Left ventricle myocardium inferior (tissue), 1 donor: ENCODE measurements at places on chromosomes 3 and 15.

GRCh38 chr3:30368978-30369377, 237.4 kb upstream of the TGFBR2 start:
- DNase-seq, result no peak

- DNase-seq, result no peak
These were observed 149.7 kb upstream of the PROK2 start for GRCh38 chr3:71934520-71935270.

DNA sequence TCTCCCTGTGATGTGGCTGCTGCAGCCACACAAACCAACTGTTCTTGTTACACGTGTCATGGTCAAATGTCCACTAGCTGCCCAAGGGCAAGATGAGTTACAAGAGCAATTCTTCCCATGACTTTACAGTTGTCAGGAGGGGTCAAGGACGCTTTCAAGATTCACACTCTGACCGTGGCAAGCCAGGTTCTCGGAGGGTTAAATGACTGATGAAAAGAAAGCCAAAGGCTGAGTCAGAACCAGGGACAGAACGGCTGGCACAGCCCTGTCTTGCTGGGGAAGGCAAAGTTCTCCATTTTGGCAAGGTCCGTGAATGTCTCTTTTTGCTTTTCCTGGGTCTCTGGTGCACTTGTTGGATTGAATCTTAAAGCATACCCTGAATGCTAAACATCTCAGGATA, 364.5 kb upstream of the ICE2 start:
- no peak for DNase-seq

DNA sequence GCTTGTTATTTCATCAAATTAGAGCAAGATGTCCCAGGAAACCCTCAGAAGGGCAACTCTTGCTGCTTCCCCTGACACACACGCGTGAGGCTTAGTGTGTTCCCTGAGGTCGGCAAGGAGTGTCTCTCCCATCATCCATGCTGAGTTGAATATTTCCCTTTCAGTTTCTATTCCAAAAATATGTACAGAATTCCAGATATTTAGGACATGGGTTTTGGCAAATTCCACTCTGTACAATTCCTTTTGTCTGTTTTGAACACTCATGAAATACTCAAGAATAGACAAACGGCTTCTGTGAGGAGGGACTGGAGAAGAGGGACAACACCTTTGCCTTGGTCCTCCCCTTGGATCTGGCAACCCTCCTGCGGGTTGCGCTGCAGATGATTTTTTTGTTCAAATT, 138.0 kb downstream of the DUT start:
- DNase-seq, result no peak

- no peak for DNase-seq
These were observed 10.3 kb downstream of the DCBLD2 start for GRCh38 chr3:98890965-98891910.

GRCh38 chr3:94647131-94647530, 584.3 kb downstream of the NSUN3 start:
- DNase-seq, result no peak

- no peak for DNase-seq
These were observed 50.4 kb downstream of the TFDP2 start for GRCh38 chr3:142098964-142099363.

GRCh38 chr15:101446518-101447167, 42.9 kb downstream of the PCSK6 start:
- DNase-seq, result no peak

DNA sequence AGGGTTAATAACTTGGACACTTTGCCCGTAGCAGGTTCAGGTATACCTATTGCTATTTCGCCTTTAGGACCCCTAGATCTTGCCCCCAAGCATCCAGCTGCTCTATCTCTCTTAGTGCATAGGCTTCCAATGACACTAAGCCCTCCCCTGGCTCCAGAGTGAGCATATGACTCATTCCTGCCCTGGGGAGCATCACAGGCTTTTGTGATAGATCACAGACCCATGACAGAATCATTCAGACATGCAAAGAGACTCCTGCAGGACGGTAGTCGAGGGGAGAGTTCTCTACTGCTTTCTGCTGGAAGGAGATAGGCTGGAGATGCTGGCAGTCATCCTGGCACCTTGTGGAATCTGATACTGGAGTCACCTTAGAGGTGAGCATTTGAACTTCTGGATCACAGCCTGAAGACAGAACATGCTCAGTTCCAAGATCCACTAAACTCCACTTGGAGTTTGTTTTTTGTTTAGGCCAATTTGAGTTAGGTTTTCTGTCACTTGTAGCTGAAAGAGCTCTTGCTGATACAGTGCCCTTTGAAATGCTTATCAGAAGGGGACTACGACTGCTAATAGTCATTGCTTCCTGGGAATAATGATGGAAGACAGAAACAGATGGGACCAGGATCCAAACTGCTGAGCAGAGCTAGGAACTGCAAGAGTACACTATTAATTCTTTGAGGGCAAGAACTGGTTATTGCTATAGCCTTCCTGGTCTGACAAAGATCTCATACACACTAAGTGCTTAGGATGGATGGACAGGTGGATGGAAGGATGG, 11.0 kb downstream of the LYSMD2 start:
- peak; percentile 43 for DNase-seq

GRCh38 chr3:151306168-151306810, 10.3 kb downstream of the GPR87 start:
- DNase-seq, result no peak

DNA sequence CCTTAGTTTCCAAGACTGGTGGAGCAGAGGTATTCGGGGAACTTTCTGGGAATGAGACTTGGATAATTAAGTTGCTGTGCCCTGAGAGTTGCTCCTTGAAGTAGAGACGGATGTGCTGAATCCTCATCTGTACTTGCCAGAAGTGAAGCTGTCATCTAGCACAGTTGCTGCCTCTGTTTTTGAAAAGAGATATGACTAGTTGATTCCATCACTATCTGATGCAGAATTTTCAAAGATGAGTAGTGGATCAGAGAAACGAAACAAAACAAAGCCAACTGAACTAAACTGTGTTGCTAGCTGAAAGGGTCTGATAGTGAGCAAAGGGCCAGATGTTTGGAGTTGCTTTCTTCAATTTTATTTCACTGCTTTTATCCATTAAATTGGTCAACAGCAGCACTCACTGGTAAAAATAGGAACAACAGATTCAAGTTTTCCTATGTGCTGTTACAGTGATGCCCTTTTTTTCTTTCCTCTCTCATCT, 52.7 kb downstream of the MITF start:
- no peak for DNase-seq

- no peak for DNase-seq
These were observed 29.6 kb upstream of the BBX start for GRCh38 chr3:107493134-107493533.

DNA sequence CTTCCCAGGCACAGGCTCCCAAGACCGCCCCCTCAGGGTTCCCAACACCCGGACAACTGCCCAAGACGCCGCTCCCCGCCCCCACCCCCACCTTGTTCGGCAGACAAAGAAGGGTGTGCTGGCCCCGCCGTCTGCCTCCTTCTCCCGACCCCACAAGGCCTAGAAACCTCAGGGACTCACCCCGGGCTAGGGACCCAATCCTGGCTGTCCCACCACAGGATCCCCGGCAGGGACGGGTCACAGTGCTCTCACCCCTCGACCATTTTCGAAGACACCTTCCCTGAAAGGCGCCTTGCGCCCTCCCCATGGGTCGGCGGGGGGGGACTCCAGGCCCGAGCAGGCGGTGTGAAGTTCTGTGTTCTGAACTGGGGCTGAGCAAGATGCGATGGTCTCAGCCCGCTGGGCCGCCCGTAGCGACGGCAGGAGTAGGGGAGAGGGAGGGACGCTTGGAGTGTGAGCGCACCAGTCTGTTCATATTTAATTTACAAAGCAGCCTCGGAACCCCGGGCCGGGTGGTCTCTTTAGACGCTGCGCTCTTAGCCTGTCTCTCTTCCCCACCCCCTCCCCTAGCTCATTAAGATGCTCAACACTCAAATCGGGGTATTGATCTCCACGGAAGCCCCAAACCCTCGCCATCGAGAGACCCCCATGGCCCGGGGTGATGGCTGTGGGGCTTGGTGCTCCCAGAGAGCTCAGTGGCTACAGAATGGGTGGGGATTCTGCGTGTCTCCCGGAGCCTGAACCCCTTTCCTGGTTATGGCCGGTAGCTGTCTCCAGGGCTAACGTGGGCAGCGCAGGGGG, 1.4 kb upstream of the ISLR2 start:
- no peak for DNase-seq

DNA sequence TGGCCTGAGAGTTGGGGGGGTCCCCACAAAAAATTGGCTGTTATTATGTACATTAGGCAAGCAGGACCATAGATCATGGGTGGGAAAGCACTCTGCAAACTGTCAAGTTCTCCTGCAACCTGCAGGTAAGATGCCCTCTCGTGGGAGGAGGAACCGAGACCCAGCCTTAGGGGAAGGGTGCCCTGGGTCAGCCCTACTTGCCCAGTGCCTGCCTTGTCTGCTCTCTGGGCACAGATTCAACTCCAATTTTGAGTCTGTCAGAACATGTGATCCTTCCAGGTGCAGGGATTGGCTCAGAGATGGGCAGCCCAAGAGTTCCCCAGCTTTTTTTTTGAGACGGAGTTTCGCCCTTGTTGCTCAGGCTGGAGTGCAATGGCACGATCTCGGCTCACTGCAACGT, 99.2 kb downstream of the PLXNA1 start:
- peak; percentile 1 for DNase-seq
